ENCODE measurements at places on chromosomes 2 and 18. TPM values are rescaled to one million over a fixed set of nuclear protein-coding genes. Genes with fewer than 3 reads are reported as not detected.

- DNase-seq: no peak
These were observed 13.1 kb downstream of the SEH1L start for GRCh38 chr18:12960853-12961397.

GRCh38 chr18:34647251-34647650 lies 62.8 kb upstream of the DTNA start:
- no peak for DNase-seq

MAPRE3 gene
- total RNA-seq: 17.5 TPM

SERPINB3 gene
- not detected for total RNA-seq

DNA sequence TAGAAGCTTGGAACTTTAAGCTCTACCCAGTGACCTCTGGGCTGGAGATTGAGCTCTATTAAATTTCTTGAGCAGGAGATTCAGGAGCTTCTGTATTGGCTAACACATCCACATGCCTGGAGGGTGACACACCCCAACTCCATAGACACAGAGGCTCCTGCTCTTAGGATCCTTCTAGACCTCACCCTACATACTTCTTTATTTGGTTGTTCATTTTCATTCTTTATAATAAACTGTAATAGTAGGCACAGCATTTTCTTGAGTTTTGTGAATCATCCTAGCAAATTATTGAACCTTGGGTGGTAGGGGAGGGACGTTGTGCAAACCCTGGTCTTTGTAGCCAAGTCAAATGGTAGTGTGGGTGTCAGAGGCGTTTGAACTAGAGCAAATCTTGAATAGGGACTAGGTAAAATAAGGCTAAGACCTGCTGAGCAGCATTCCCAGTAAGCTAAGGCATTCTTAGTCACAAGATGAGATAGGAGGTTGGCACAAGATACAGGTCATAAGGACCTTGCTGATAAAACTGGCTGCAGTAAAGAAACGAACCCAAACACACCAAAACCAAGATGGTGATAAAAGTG lies 323.8 kb upstream of the GALNT5 start:
- no peak for DNase-seq

KIAA2012 gene
- 0.07 TPM for total RNA-seq
